ENCODE measurements at places on chromosomes 4 and X. TPM values are rescaled to one million over a fixed set of nuclear protein-coding genes. Genes with fewer than 3 reads are reported as not detected.

The PDCL2 gene
- total RNA-seq = not detected

The PARM1 gene
- 1.1 TPM for total RNA-seq

The TGIF2LX gene
- not detected for total RNA-seq

The VEGFC gene
- not detected for total RNA-seq

The UGT2A1 gene
- not detected for total RNA-seq

The DCK gene
- 12.0 TPM for total RNA-seq

The GRIA3 gene
- total RNA-seq = not detected

The CHIC1 gene
- 5.6 TPM for total RNA-seq

The PHEX gene
- total RNA-seq = 0.18 TPM

The POU4F2 gene
- total RNA-seq = not detected

The RAB33B gene
- total RNA-seq = 4.6 TPM

The DOK7 gene
- total RNA-seq = 17.6 TPM

The XAGE2 gene
- total RNA-seq = not detected

The MAGEA9B gene
- total RNA-seq = not detected

The CCDC110 gene
- total RNA-seq = not detected

The SLIT2 gene
- not detected for total RNA-seq

The DDX53 gene
- total RNA-seq = not detected

The BGN gene
- 14.0 TPM for total RNA-seq

The ADAM29 gene
- total RNA-seq = not detected

The MAB21L2 gene
- total RNA-seq = not detected

The GLRA3 gene
- not detected for total RNA-seq

The FGG gene
- total RNA-seq = not detected

The NPY2R gene
- not detected for total RNA-seq

The GLOD5 gene
- total RNA-seq = 0.63 TPM

The RAB41 gene
- not detected for total RNA-seq

The IGSF1 gene
- 0.83 TPM for total RNA-seq

The ARL9 gene
- total RNA-seq = 0.79 TPM

The AMBN gene
- total RNA-seq = not detected

The SPRY1 gene
- 18.9 TPM for total RNA-seq

The BTC gene
- total RNA-seq = 1.9 TPM

The ZCCHC4 gene
- total RNA-seq = 4.3 TPM

The TTC29 gene
- not detected for total RNA-seq

The CXorf38 gene
- 8.1 TPM for total RNA-seq

All from HT-29 (cell line).